ENCODE measurements at places on chromosomes 3 and 15.

- DNase-seq: no peak
These were observed 274.6 kb downstream of the NTRK3 start for GRCh38 chr15:87981969-87982368.

DNA sequence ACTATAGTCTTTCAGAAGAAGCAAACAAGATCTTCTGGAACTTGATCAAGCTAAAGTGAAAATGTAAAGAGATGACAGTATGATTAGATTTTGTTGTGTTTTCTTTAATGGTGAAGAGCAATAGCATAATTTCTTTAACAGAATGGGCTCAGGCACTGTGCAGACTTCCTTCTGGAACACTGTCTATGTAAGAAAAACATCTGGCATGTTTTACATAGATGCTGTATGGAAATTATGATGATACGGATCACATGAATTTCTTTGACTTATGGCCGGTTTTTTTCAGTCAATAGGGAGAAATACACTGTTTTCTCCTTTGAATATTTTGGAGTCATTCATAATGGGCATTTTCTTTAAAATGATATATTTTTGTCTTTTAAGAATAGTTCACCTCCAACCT, 42.6 kb downstream of the PHLDB2 start:
- no peak for DNase-seq

GRCh38 chr15:100985401-100985800, 66.2 kb downstream of the LRRK1 start:
- no peak for DNase-seq

DNA sequence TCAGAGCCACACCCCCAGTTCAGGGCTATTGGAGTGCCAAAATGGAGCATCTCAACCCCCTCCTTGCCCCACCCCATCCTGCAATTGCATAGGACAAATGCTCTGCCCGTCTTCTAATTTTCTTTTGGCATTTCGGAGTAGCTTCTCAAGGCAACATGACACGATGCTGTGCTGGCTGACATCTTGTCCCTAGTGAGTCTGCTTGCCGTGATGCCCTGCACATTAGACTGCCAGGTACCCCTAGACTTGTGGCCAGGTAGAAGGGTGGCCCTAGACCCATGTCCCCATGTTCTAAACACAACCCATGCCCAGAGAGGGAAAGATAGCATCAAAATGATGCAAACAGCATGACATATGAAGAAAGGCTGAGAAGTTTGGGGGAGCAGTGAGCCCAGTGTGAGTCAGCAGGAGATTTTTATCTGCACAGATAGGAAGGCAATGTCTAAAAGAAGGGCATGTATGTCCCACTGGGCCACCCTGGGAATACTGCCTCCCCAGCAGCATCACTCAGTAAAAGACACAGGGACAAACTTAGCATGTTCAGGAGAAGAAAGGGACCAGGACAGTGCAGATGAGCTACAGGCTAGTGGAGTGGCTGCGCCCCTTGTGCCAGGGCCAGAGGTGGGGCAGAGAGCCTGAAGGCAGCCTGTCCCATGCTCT, 36.8 kb downstream of the CA12 start:
- DNase-seq: no peak

GRCh38 chr15:79003896-79004295, 59.0 kb upstream of the CTSH start:
- no peak for DNase-seq

DNA sequence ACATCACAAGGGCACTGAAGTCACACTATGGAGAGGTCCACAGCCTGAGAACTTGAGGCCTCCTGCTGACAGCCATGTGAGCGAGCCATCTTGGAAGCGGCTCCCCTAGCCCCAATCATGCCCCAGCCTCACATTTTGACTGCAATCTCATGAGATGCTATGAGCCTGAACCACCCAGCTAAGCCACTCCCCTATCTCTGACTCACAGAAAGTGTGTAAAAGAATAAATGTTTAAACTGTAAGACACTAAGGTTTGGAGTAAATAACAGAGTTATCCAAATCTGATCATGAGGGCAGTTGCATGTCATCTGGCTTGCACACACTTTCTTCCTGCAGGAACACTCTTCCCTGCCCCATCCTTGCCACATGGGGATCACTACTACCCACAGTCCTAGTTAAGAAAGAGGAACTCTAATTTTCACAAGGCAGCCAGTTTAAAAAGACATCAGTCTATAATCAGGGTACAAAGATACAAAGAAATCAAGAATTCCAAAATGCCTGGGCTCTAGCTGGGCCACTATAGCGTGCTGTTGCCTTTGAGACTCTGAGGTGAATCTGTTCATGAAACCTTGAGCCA, 494.2 kb downstream of the FOXP1 start:
- DNase-seq: no peak

GRCh38 chr3:149417174-149417573, 39.7 kb upstream of the TM4SF1 start:
- DNase-seq: no peak

- no peak for DNase-seq
These were observed 26.7 kb downstream of the CLK3 start for GRCh38 chr15:74642348-74642733.

GRCh38 chr3:179321668-179322285, 1.1 kb upstream of the ZNF639 start:
- no peak for DNase-seq

GRCh38 chr15:89760303-89761008, 9.4 kb upstream of the MESP1 start:
- DNase-seq: no peak

DNA sequence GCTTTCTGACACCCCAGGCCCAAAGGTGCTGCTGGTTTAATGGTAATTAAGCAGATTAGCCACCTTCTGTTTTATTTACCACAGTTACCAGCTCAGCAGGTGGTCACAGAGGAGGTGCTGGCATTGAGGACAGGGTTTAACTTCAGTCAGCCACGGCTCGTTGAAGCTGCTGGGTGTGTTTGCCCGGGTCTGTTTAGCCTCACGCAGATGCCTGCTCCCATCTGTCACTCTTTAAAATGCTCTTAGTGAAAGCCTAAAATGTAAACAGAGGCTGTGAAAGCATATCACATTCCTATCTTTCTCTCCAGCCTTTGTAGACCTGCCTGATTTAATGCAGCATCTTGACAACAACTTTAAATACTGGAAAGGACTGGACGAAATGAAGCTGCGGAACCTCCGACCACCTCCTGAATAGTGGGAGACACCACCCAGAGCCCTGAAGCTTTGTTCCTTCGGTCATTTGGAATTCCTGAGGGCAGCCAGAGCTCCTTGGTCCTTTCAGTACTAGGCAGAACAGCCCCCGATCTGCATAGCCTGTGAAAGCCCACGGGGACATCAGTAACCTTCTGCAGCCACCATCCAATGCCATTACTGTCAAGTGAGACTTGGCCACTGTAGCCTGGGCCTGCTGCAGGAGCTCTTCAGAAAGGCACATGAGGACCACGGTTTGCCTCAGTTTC, 156.0 kb downstream of the PDE8A start:
- DNase-seq: no peak

DNA sequence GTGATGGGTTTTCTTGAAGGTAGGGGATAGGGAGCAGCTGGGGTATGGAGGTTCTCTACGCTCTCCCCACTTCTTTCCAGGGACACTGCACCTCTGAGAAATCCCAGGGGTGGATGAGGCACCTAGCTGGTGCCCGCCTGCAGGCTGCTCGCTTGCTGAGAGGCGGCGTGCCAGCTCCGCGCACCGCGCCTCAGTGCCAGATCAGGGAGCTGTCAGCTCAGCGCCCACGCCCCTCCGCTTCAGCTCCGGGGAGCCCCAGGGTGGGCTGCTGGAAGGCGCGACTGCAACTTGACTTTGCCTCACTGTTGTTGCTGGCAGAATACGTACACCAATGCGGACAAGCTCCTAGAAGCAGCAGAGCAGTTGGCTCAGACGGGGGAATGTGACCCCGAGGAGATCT, 345.7 kb upstream of the UMPS start:
- no peak for DNase-seq

- no peak for DNase-seq
These were observed 252.1 kb upstream of the TMCO5A start for GRCh38 chr15:37682304-37682703.

- peak; percentile 82 for DNase-seq
These were observed 17.3 kb downstream of the KPNA1 start for GRCh38 chr3:122497425-122497824.

- no peak for DNase-seq
These were observed 110.5 kb upstream of the RAP2B start for GRCh38 chr3:153051427-153052095.

DNA sequence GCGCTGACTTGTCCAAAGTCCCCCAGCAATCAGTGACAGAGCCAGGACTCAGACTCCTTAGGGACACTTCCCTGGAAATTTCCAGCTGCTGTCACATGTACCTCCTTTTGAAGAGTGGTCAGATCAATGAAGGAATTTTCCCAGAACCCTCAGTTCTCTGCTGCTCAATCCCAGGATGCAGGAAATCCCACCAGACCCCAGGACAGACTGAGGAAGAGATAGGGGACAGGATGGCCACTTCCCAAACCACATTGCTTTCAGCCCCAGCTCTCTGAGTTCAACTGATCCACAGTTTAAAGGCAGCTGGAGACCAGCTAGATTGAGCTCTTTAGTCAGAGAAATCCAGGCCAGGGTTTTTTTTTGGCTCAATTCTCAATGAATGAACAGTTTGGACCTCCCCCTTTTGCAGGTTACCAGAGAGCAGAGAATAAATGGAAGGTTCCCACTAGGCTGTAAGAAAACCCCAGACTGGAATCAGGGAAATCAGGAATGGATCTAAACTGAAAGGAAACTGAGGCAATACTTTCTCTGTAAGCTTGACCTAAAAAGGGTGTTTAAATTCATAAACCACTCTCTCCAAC, 1.5 kb downstream of the CYP1A1 start:
- DNase-seq: no peak

DNA sequence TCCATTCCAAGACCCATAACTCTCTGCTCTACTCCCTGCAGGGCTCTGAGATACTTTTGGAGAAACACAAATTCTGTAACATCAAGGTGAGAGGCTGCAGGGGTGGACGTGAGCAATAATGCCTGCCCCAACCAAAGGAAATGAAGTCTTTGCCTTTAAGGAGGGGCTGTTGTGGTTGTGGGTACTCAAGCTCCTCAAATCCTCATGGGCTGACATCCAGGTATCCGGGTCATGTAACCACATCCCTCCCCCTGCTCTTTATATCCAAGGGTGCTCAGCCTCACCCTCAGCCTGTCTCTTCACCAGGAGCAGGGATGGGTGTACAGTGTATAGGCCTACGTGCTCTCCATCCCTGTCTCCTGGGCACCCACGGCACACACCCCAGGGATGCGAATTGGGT, 32.3 kb downstream of the NOX5 start:
- DNase-seq: no peak

DNA sequence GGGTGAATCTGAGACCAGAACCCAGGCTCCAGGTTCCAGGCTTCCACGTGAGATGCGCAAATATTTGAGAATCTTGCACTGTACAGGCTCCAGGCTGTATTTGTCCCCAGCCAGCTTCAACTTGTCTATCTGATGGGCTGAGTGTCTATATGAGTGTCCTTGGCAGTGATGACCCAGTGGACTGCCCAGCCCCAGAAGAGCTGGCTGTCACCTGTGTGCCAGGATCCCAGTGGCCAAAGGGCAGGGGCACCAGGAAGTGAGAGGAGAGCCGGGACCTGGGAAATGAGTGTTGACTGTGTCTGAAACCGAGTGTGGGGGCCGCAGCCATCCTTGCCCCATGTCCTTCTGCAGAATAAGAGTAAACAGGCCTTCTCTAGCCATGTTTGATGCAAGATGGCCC, 10.4 kb downstream of the FAH start:
- DNase-seq: no peak

GRCh38 chr3:134829721-134830120, 34.7 kb downstream of the EPHB1 start:
- no peak for DNase-seq

DNA sequence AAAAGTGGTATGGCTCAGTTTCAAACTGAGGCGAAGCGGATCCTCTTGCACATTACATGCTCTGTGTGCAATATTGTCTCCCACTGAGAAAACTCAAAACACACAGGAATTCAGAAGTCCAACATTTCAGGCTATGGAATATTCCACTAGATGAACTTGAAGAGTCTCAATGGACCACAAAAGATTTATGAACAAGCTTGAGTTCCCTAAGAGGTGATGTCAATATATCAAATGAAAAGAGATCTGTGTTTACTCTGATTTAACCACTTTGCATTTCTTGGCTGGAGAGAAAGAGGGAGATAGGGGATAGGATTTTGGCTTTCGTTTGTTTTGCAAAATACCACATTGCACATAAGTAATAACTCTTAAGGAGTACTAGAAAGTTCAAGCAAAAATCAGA, 20.3 kb downstream of the PDZRN3 start:
- DNase-seq: no peak

DNA sequence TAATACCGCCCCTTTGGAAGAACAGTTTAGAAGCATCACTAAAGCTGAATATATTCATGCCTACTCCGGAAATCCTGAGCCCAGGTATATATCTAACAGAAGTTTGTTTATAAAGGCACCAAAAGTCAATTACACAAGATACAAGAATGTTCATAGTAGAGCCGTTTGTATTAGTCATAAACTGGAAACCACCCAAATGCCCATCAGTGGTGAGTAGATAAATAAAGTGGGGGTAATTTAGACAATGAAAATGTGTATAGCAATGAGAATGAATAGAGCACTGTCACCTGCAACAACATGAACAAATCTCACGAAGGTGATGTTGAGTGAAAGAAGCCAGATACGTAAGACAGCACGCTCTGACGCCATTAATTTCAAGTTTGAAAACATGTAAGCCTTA, 68.3 kb upstream of the GLCE start:
- no peak for DNase-seq

- no peak for DNase-seq
These were observed 218.8 kb upstream of the HES1 start for GRCh38 chr3:193917158-193917557.

- no peak for DNase-seq
These were observed 36.0 kb downstream of the LEO1 start for GRCh38 chr15:51935466-51936104.

GRCh38 chr3:183310936-183311335, 57.9 kb downstream of the B3GNT5 start:
- DNase-seq: no peak

- DNase-seq: no peak
These were observed 17.1 kb downstream of the LDHAL6B start for GRCh38 chr15:59223736-59224135.

GRCh38 chr3:190456770-190457169, 7.1 kb upstream of the TMEM207 start:
- DNase-seq: no peak

- no peak for DNase-seq
These were observed 224.0 kb upstream of the RGMA start for GRCh38 chr15:93312891-93313486.

GRCh38 chr3:24968036-24968435, 460.0 kb upstream of the RARB start:
- no peak for DNase-seq

GRCh38 chr3:88988906-88989305, 118.5 kb upstream of the EPHA3 start:
- DNase-seq: no peak

GRCh38 chr3:187005827-187006481, 75.6 kb downstream of the ST6GAL1 start:
- DNase-seq: no peak
